ENCODE measurements at places on chromosomes 4 and X. TPM values are rescaled to one million over a fixed set of nuclear protein-coding genes. Genes with fewer than 3 reads are reported as not detected.

- no peak for DNase-seq
Observed at GRCh38 chr4:184310881-184311709, 93.4 kb upstream of the ENPP6 start.

CDKL5 gene
- 27.1 TPM for total RNA-seq

FGA gene
- 75.6 TPM for total RNA-seq

HSFX2 gene
- total RNA-seq: 0.52 TPM

GRID2 gene
- 0.16 TPM for total RNA-seq

LDOC1 gene
- total RNA-seq: 21.6 TPM

DNA sequence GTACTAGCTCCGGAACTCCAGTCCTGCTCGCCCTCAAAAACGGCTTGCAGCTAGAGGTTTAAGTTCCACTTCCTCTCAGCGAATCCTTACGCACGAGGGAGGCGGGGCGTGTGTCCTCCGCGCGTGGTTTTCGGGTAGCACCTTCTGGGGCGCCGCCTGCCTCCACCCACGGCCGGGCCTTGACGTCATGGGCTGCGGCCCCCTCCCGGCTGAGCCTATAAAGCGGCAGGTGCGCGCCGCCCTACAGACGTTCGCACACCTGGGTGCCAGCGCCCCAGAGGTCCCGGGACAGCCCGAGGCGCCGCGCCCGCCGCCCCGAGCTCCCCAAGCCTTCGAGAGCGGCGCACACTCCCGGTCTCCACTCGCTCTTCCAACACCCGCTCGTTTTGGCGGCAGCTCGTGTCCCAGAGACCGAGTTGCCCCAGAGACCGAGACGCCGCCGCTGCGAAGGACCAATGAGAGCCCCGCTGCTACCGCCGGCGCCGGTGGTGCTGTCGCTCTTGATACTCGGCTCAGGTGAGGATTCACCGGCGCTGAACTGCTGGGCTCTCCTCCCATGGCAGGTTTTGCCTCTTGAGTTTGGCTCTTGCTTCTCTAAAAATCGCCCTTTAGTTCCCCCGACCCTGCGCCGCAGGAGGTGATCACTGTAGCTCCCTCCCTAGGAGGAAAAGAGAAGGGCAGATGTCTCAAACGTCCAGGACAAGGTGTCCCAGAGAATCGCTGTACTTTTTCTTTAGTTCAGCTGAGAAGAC, at the start of gene AREG:
TSS of gene AREG (plus strand) at position 246 of the 752 bp plus-strand sequence. CDS start at position 456, 210 bp downstream.
- peak; percentile 35 for DNase-seq

PDCL2 gene
- total RNA-seq: not detected

GRCh38 chr4:114205261-114205660, 225.8 kb upstream of the ARSJ start:
- DNase-seq: no peak

- DNase-seq: no peak
Observed at GRCh38 chrX:9797384-9798360, 11.4 kb downstream of the SHROOM2 start.

DNA sequence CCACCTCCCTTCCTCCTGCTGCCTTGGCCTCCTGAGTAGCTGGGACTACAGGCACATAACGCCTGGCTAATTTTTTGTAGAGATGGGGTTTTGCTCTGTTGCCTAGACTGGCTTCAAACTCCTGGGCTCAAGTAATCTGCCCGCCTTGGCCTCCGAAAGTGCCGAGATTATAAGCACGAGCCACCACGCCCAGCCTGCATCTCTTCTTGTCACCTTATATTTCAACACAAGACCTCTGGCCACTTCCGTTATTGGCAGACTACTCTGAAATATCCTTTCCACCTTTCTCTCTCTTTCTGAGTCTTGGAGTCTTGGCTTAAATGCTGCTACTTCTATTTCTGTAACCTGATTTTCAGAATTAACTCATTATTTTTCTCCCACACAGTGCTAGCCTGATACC, 5.6 kb downstream of the KIAA0232 start:
- no peak for DNase-seq

OPN1MW gene
- not detected for total RNA-seq

DNA sequence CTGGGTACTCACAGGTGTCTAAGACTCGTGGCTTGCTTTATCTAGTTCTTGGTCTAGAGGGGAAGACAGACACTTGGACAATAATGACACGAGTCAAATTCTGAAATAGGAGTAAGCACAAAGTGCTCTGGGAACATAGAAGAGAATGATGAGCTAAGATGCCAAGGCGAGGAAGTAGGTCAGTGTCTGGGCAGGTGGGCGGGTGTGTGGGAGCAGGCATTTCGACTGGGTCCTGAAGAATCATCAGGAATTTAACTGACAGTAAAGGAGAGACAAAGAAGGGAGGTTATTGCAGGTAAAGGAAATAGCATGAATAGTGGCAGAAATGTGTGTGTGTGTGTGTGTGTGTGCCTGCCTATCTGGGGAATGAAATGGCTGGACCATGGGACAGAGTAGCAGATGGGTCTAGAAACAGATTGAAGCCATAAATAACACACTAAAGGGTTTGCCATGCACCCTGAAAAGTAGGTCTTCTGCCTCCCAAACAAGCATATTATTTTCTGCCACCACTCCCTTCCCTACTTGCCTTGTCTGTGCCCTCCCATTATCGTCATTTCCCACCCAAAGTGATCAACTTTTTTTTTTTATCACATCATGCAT, 58.4 kb upstream of the SLC25A43 start:
- no peak for DNase-seq

DNA sequence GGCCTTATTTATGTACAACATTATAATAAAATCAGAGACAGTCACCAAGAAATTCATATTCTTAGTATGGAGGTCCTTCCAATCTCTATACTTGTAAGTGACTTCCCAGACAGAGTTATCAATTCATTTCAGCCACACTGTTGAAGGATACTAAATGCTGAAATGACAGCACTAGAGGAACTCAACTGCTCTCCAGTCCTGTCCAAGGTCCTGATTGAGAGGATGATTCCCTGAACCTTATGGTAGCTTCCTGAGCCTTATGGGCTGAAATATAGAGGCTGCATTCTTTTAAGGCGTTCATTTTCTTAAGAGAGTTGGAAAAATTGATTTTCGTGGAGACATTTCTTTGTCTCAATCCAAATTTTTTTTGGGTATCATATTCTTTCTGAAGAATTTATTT, 205.9 kb downstream of the TLL1 start:
- no peak for DNase-seq

TCEAL6 gene
- not detected for total RNA-seq

GRCh38 chr4:43776371-43776770, 672.2 kb downstream of the KCTD8 start:
- DNase-seq: no peak

GIMD1 gene
- not detected for total RNA-seq

GRCh38 chr4:154164931-154165839, 326.4 kb downstream of the DCHS2 start:
- DNase-seq: no peak

USP17L19 gene
- not detected for total RNA-seq

NDUFC1 gene
- total RNA-seq: 56.5 TPM

FMR1NB gene
- not detected for total RNA-seq

- DNase-seq: no peak
Observed at GRCh38 chr4:73679836-73680235, 59.6 kb upstream of the RASSF6 start.

CSAG1 gene
- not detected for total RNA-seq

ZFYVE28 gene
- 12.4 TPM for total RNA-seq

RIPPLY1 gene
- total RNA-seq: not detected

UGT2A1 gene
- total RNA-seq: not detected

- no peak for DNase-seq
Observed at GRCh38 chr4:98932539-98932938, 3.6 kb upstream of the EIF4E start.

HCCS gene
- 20.8 TPM for total RNA-seq

TMPRSS11D gene
- total RNA-seq: not detected

- no peak for DNase-seq
Observed at GRCh38 chr4:113147498-113148111, 98.2 kb downstream of the ANK2 start.

UGT2B7 gene
- 1.5 TPM for total RNA-seq

CXCL10 gene
- 3.4 TPM for total RNA-seq

DNA sequence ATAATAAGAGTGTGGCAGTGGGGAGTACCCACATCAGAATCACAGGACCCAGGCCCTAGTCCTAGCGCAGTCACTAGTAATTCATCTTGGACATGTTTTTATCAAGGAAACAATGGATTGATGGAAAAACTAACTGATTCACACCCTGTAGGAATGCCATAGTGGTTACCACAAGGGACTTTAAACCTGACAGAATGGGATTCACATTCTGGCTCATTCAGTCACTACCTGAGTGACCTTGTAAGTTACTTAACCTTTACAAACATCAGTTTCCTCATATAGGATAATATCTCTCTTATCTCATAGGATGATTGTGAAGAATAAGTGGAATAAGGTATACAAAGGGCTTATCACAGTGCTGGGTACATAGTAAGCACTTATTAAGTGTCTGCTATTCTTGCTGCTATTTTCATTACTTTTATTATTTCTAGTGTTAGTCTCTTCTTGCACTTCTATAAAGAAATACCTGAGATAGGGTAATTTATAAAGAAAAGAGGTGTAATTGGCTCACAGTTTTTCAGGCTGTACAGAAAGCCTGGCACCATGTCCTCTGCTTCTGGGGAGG, 247.5 kb upstream of the KLF3 start:
- no peak for DNase-seq

DCAF12L2 gene
- 0.09 TPM for total RNA-seq

DNA sequence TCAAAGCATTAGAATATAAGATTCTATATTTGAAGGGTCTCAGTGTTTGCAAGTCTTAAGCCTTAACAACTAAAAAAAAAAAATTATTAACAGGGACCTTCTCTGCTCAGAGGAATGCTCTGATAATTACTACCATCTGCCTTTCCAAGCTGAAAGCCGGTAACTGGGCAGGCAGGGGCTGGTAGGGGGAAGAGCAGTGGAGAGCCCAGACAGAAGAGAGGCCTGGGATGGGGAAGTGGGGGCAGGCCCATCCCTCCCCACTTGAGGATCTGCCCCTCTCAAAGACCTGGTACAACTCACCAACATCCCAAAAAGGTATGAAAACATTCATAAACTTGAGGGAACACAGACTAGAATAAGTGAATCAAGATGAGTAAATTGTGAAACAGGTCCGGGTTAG, 113.9 kb downstream of the QDPR start:
- DNase-seq: no peak

GRCh38 chr4:3423406-3423805, 18.4 kb upstream of the HGFAC start:
- DNase-seq: peak; percentile 64

RRH gene
- 0.24 TPM for total RNA-seq

DNA sequence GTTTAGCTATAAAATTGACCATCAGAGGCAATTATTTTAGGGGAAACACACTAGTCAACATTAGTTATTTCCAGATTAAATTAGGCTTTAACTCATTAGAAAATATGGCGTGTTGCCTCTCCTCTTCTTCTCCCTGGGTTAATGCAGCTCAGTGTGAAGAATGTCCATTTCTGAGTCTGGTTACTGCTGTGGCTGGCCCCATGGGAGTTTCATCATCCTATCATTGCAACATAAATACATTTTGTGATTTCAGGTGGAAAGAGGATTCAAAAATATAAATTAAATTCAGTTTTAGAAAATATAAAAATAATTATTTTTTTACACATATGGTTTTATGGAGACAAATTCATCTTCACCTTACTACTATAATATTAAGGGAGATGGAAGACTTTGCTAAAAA, 288.5 kb upstream of the ARSJ start:
- no peak for DNase-seq

DNA sequence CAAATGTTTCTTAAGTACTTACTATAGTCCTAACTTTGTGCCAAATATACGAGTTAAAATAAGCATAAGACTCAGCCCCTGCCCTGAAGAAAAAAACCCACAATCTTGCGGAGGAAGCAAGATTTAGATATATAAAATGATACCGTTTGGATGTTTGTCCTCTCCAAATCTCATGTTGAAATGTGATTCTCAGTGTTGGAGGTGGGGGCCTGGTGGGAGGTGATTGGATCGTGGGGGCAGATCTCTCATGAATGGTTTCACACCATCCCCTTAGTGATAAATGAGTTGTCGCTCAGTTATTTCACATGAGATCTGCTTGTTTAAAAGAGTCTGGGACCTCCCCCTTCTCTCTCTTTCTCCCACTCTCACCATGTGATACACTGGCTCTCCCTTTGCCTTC, 28.7 kb downstream of the EFHC2 start:
- no peak for DNase-seq

SULT1E1 gene
- 7.7 TPM for total RNA-seq

PAGE2 gene
- total RNA-seq: not detected

- no peak for DNase-seq
Observed at GRCh38 chrX:133307094-133307493, 88.9 kb upstream of the TFDP3 start.

DNA sequence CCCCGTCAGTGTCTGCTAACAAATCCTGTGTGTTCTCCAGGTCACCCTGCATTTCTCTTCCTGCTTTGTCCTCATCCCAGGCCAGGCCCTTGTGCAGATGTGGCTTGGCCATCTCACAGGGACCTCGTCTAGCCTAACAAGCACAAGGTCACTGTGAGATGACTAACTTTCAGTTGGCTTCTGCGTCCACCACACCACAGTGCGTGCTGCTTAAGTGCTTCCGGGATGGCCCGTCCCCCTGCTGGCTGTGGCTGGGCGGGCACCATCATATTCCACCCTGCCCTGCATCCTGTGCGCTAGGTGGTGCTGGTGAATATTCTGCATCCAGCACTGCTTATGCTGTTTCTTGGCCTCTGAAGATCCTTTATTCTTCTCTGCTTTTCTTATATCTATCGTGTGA, 33.8 kb downstream of the RBBP7 start:
- no peak for DNase-seq

DNA sequence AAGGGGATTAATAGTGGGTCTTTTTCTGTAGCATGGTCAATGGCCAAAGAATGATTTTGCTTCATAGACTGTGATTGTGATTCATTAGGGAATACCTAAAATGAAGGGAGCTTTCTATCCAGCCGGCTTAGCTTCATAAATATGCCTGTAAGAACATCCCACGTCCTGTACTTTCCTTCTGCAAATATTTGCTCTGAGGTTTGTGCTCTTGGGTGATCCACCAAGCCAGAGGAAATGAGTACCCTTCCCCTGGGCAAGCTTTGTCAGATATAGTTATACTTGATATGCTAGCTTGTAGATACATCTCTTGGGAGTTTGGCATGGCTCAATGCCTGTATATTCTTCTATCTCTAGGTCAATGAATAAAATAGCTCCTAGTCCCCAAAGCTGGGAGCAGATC, 28.2 kb upstream of the SPARCL1 start:
- no peak for DNase-seq

GRCh38 chr4:14984448-14984847, 17.8 kb upstream of the CPEB2 start:
- DNase-seq: no peak

ETDA gene
- total RNA-seq: not detected

Measured in left lung (tissue), 14 donors.